ENCODE measurements at places on chromosomes 3 and 15. TPM values are rescaled to one million over a fixed set of nuclear protein-coding genes. Genes with fewer than 3 reads are reported as not detected.

DNA sequence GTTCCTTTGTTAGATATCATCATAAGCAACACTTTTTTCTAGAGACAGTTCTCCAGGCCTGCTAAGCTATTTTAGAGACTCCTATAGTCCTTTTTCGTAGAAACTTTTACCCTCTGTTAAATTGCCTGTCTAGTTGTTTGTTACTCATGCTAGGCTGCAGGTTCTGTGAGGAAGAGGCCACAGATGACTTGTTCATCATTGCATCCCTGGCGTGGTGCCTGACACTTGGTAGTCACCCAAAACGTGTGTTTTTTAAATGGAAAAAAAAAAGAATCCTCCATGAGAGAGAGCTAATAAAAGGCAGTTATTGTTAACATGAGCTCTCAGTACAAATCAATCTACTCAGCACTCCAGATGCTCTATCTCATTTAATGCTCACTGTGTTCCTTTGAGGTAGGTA lies 35.1 kb downstream of the CCDC54 start:
- no peak for DNase-seq

DNA sequence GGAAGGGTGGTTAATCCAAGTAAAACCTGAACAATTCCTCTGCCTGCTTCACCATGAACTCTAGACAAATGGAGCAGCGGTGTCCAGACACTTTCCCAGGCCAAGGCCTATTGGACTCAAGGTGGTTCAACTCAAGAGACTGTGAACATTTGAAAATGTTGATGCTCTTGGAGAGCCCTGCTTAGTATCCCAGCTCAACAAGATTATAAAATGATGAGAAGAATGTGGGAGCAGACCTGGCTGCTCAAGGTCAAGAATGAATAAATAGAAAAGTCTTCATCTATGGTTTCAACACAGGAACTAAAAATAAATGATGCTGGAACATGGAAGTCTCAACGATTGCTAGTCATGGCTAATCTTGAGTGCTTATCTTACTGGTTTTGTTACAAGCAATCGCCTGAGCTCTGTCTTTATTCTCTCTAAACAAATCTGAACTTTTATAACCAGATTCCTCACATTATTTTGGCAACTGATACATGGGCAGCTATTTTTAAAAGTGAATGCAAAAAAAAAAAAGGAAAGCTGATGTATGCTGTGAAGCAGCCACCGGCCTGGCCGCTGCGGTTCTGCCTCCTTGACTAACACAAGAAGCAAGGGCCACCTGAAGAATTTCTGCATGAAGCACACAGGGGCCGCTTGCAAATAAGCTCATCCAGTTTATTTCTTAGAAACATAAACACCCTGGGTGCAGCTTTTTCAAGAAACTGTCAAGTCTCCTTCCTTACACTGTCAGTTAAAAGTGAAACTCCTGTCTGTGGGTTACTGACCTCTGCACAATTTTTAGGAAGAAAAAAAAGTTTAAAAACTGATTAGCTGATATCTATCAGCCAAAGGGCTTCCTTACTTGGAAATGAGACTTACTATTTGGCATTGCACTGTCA lies 120.1 kb upstream of the ARHGEF3 start:
- DNase-seq: no peak

GRCh38 chr3:126269354-126269753 lies 87.9 kb downstream of the KLF15 start:
- DNase-seq: no peak

- no peak for DNase-seq
These were observed 19.9 kb downstream of the TMEM62 start for GRCh38 chr15:43153269-43153668.

DNA sequence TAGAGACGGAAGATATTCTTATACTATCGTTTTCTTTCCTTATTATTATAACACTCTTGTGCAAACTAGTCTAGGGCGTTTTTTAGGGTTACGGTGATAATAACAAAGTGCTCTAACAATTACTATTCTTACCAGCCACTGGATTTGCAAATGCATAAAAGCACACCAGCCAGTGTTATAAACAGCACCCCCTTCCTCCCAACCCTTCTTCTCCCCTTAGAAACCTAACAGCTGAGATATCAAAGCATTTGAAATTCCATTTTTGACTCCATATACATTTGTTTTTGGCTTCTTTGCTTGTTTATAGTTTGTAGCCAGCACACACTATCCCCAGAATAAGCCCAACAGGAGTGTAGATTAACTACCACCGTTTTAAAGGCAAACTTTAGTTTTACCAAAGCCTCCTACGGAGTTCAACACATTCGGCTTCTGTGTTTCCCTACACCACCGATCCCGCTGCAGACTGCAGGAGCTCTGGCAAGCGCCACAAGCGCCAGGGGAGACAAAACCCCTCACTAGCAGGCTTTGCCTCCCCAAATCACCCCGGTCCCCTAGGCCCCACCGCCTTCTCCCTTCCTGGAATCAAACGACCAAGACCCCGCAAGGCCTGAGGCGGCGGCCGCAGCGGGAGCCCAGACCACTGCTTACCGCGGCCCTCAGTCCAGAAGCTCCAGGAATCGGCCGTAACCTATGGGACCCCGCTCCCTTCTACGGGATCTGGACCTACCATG lies 461 bp downstream of the COPB2 start:
- DNase-seq: no peak

DNA sequence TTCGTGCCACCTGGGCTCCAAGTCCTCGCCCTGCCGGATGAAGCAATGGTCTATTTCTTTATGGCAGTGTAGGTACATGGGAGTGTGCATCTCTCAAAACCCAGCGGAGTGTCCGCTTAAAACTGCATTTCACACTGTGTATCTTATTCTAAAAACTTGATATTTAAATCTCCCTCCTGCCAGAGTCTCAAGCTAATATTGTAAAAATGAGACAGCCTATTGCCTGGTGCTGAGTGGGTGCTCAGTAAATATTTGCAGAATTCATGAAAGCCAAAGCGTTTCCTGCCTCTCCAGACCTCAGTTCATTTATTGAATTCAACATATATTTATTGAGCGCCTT lies 330 bp upstream of the TBC1D2B start:
- no peak for DNase-seq

GRCh38 chr15:70569091-70569713 lies 194.2 kb downstream of the UACA start:
- no peak for DNase-seq

DNA sequence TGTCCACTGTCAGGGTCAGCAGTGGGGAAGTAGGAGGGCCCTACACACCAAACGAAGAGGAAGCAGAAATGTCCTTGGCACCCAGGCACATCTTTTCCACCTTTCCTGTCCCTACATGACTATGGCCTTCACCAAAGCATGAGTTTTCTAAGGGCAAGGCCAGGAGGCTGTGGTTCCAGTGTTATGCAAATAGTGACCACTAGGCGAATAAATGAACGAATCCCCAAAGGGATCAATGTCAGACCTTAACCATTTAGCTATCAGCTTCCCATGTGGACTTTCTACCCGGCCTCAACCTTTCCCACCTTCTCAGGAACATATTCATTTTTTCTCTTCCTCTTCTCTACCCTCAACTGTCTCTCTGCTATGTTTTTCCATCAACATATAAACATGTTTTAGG lies 63.1 kb downstream of the NTRK3 start:
- no peak for DNase-seq

DNA sequence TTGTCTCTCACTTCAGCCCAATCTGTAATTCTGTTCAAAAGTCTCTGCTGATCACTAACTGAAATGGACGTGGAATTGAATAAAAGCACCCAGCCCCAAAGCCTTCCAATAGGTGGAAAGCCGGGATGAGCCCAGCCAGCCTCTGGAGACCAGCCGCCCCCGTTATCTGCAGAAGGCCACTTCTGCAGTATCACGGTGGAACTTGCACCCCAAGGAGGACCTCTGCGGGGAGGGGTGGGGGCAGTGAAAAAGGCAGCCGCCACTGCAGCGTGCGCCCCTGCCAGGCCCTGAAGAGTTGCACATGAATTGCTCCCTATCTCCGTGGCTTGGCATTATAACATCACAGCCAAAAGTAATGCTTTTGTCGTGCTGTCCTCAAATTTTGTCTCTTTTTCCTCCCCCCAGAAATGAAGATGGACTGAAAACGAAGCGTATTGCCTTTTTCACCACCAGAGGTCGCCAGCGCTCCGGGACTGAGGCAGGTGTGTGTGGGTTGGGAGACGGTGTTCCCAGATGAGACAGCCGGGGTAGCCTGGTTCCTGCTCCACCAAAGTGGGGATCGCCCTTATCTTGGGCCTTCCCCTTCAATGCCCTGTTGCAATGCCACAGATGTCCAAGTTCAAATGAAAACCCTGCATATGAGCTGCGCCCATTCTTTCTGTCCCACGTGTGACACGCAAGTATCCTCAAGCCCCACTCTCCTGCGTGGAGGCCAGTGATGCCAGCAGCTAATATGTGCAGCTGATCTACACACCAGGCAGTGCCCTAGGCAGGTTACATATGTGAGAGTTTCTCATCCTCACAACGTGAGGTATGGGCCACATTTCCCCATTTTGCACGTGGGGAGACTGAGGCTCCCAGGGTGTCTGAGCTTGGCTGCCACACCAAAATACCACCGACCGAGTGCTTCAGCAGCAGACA lies 96.0 kb downstream of the LRRK1 start:
- peak; percentile 77 for DNase-seq

DNA sequence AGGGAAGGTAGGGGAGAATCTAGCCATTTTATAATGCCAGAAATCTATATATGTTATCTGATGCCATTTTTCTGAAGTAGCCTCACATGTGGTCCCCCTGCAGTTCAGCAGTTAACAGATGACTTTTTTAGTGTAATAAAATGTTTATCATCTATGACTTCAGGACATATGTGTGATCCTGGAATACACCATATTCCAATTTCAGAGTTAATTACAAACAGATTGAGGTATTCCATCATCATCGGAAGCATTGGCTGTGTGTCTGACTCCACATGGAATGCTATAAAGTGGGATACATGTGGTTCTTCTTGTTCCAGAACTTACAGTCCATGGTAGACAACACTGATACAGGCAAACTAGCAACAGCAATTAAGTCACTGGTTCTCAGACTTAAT lies 45.9 kb upstream of the LIMD1 start:
- no peak for DNase-seq

GRCh38 chr3:21390856-21391255 lies 360.2 kb downstream of the ZNF385D start:
- no peak for DNase-seq

GRCh38 chr3:62559831-62560445 lies 186.6 kb upstream of the FEZF2 start:
- DNase-seq: no peak

GRCh38 chr3:23836536-23837230 lies 30.9 kb downstream of the UBE2E1 start:
- DNase-seq: no peak

GRCh38 chr3:11556851-11557644 lies 86.7 kb downstream of the VGLL4 start:
- DNase-seq: no peak

GRCh38 chr15:67091980-67092677 lies 26.7 kb downstream of the SMAD3 start:
- DNase-seq: no peak

DNA sequence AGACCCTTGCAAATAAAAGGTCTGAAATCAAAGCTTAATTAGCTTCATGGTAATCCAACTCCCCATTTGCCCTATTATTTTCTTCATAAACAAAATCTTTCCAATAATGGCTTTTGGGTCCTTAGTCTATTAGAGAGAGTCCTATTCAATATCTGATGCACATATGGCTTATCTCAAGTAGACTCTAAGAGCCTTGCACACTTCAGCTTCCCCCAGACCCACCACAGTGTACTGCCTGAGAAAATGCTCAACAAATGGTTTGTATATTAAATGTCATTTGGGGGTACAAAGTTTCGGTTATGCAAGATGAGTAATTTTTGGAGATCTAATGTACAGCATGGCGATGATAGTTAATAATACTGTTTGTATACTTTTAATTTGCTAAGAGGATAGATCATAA lies 28.9 kb downstream of the FSTL1 start:
- no peak for DNase-seq

DNA sequence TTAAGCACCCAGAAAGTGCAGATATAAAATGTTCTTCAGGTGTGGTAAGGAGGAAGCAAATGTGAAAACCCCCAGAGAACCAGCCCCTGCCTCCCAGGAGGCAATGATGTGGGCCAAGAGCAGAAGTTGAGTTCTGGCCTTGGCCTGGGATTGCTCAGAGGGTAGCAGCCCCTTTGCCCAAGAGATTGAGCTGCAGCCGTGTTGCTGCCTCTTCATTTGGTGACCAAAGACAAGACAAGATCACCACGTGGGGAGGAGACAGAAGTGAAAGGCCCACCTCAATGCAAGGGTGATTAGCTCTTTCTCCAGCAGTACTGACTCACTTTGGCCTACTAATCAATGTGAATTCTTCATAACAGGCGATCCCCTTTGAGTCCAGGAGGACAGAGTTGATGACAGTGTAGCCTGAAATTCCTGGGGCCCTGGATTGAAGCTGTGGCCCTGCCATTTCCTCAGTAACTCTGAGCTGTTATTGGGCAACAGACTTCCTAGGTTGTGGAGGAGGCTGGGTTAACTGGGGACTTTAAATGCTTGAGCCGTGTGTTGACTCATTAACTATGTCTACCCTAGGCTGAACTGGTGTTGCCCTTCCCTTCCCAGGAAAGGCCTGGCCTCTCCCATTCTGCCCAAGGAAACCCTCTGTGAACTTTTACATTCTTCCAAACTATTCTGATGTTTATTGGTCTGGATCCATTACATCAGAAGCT lies 86.5 kb downstream of the ST6GAL1 start:
- no peak for DNase-seq

GRCh38 chr3:71723452-71724170 lies 1.6 kb downstream of the EIF4E3 start:
- no peak for DNase-seq

GRCh38 chr15:36753173-36753572 lies 173.7 kb downstream of the CDIN1 start:
- no peak for DNase-seq

GRCh38 chr15:80730387-80730786 lies 35.3 kb downstream of the ABHD17C start:
- DNase-seq: no peak

- no peak for DNase-seq
These were observed at the start of gene SPESP1 for GRCh38 chr15:68930268-68931022. TSS of gene SPESP1 (plus strand) at chr15:68930525. CDS start at chr15:68930654, 129 bp downstream.

DNA sequence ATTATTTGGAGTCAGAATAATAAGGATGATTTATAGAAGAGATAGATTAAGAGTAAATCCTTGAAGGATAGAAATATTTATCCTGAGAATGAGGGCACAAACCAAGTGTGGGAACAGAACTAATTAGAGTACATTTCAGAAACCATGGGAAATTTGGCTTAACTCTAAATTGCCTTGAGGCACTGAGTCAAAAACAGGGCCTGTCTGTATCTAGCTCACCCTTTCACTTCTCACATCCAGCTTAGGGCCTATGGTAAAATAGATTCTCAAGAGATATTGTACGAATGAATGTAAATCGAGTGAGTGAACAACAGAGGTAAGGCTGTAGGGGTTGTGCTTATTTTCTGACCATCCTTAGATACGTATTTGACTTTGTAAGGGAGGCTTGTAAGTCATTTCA lies 586.1 kb upstream of the DPPA4 start:
- DNase-seq: no peak

Gene GOLGA6B
- total RNA-seq: 1.1 TPM

Gene GAP43
- not detected for total RNA-seq

Measured in activated naive CD4-positive, alpha-beta T cell treated with anti-CD3 and anti-CD28 coated beads, Interleukin-2, amount 50 U/mL, for 72 hours (primary cell).